ENCODE measurements at places on chromosomes 12 and 14. TPM values are rescaled to one million over a fixed set of nuclear protein-coding genes. Genes with fewer than 3 reads are reported as not detected.
A peak's percentile ranks its signal among the peaks of the same experiment; 100 is the strongest.

GRCh38 chr12:110600254-110600653 is 13.7 kb upstream of the TCTN1 start:
- peak; percentile 72 for DNase-seq

GRCh38 chr14:64705381-64706118 is 1.3 kb downstream of the PLEKHG3 start:
- no peak for DNase-seq

GRCh38 chr12:130333341-130333740 is 4.3 kb upstream of the PIWIL1 start:
- DNase-seq: no peak

- no peak for DNase-seq
Measured at GRCh38 chr12:9687228-9687627, 17.7 kb downstream of the CLEC2D start.

- DNase-seq: peak; percentile 36
Measured at GRCh38 chr12:53053218-53054111, 3.6 kb downstream of the TNS2 start.

DNA sequence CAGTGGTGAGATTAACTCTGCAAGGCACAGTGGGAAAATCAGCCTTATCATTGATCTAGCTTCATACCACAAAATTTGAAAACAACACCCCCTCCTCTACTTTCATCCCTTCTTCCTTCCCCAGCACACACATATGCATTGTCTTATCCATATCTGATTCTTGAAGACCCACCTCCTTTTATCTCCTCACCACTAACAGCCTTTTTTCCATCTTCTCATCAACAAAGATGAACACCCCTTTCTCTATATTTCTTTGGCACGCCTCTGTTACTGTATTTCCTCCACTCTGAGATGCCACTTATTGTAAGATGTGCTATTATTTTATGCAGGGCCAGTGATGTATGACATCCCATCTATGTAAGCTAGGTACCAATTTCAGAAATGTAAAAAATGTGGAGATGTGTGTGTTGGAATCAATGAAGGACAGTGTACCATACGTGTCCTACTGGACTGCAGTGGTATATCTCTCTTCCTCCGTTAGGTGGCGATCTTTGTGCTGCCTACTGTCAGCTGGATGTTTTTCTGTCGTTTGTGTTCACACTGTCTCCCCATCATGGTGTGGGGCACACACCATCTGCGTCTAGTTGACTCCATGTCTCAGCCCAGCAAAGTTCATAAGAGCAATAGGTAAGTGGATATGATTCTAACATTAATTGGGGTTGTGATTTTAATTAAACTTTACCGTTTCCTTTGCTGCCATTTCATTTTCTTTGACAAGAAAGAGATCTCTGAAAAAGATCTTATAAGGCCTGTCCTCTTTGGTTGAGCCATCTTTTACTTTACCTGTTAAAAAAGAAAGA is 24.0 kb downstream of the CCDC38 start:
- DNase-seq: peak; percentile 83

- no peak for DNase-seq
Measured at GRCh38 chr12:15052691-15053090, 79.8 kb downstream of the PDE6H start.

DNA sequence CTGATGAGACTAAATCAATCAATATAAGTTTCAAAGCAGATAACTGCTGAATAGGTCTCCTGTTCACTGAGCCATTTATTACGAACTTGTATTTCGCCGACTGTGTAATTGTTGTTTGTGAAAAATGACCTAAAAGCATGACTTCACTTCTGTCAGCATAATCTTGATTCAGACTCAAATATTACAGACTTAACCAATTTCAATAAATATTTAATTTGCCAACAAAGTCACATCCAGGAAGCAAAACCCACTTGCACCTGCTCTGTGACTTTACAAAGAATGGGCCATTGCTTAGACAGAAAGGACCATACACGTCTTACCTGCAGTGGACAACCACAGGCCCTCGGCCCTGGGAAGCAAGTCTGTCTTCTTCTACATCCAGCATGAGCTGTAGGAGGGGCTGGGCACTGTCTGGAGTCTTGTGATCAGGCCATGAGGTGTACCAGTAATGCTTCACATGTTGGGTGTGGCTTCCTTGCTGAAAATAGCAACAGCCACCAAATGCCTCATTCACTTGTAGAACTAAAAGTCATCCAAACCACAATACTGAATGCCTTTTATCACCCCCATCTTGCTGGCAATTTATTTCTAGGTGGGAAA is 23.5 kb upstream of the PTPRB start:
- DNase-seq: peak; percentile 76

GRCh38 chr14:42424501-42424900 is 817.8 kb downstream of the LRFN5 start:
- no peak for DNase-seq

- no peak for DNase-seq
Measured at GRCh38 chr12:88419794-88420193, 160.5 kb downstream of the KITLG start.

DNA sequence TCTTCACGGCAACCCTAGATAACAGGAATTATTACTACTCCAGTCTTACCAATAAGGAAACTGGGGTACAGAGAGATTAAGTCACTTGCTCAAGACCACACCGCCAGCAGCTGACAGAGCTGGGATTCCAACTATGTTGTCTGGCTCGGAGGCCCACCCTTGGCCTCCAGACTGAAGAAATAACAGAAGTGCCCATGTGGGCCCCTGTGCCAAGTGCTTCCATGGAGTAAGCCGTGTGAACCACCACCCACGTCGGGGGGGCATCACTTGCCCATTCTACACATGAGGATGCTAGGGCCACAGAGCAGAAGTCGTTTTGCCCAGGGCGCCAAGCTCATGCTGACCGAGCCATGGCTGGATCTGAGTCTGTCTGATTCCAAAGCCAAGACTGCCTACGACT is 926 bp upstream of the CMKLR1 start:
- no peak for DNase-seq

DNA sequence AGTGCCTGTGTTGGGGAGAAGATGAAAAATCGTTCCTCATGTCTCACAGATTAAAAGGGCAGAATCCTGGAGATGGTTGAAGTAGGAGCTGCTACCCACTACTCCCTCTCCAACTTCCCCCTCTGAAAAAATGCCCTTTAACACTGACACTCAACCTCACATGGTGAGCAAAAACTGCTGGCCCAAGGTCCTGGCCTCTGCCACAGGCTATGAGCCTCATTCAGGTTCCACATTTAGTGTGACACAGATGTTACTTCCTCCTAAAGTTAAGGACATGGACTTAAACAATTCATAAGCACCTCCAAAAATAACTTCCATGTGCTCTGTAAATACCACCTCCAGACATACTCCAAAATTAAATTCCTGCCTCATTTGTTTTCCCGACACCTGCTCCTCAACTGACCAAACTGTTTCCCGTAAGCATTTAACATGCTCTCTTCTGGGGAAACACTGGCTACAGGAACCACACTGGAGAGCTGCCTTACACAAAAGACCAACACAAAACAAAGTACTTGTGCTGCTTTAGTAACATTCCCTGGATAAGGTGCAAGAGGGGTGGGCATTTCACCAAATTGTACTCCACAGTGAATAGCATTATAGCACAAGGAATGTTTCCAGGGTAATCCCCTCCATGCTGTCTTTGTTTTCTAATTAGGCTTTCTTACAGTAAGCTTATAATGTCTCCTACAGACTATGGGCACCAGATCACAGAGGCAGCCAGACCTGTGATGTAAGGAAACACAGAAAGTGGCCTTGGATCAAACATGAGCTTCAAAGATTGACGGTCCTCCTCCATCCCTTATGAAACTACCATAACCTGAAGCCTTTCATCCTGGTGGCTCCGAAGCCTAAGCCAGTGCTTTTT is 57.0 kb downstream of the PHLDA1 start:
- no peak for DNase-seq

GRCh38 chr12:47391566-47391965 is 311.8 kb upstream of the AMIGO2 start:
- DNase-seq: no peak

TDRD9 gene
- total RNA-seq: not detected

GUCY2C gene
- 0.11 TPM for total RNA-seq

PRB2 gene
- not detected for total RNA-seq

NOP9 gene
- total RNA-seq: 22.9 TPM

TC2N gene
- total RNA-seq: 5.9 TPM

RNASE4 gene
- total RNA-seq: 2.7 TPM

TAS2R30 gene
- total RNA-seq: 0.75 TPM

ZNF84 gene
- 27.2 TPM for total RNA-seq

PLA2G1B gene
- total RNA-seq: not detected

All from SK-MEL-5 (cell line).